ENCODE measurements at places on chromosomes 16 and 17.

GRCh38 chr16:5715155-5715554 is 617.6 kb upstream of the EEF2KMT start:
- no peak for DNase-seq

- no peak for DNase-seq
These were observed 24.4 kb downstream of the CNTROB start for GRCh38 chr17:7956228-7956965.

DNA sequence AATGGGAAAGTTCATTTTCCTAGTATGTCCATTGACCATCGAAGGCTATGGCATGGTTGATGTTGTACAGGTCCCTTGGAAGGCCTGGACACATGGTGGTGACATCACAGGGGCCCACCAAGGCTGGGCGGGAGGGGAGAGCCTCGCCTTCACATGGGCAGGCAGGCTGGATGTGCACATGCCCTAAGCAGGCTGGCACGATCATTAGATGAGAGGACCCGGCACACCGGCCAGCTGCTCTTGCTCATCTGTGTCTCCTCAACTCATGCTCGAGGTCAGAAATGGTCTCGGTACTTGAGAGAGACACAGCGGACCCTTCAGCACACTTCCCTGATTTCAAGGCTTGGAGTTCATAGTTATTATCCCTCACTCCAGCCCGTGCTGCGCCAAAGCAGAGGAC is 416.9 kb upstream of the ZFHX3 start:
- DNase-seq, result no peak

DNA sequence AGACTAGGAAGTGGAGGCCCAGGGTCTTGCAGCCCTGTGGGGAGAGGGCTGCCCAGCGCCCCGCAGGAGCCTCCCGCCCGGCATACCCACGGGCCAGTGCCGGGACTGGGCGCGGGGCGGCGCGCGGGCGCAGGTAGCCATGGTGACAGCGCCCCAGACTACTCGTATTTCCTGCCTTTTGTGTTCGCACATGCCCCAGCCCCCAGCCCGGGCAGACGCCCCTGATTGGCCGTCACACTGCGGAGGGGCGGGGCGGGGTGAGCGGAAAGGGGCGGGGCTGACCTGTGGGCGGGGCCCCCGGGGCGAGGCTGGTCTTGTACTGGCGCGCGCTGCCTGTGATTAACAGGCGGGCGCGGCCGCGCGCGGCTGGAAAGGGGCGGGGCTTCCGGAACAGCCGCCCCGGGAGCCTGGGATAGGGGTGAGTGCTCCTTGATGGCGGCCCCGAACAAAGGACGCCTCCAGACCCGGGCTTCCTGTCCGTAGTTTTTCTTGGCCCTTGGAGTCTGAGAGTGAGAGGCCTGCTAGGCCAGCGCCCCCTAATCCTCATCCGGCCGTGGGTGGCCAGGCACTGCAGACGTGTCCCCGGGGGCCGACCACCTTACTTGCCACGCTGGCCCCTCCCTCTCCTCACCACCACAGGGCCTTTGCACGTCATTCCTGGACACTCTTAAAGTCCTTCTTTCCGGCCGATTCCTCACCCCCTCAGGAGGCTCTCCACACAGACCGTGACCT is 71.0 kb downstream of the RAI1 start:
- peak; percentile 89 for DNase-seq

- peak; percentile 52 for DNase-seq
These were observed 296.2 kb downstream of the SEC14L1 start for GRCh38 chr17:77437017-77437416.

GRCh38 chr16:27303256-27304100 is 10.3 kb upstream of the IL4R start:
- no peak for DNase-seq

- no peak for DNase-seq
These were observed 97.8 kb downstream of the DNAH17 start for GRCh38 chr17:78479369-78479768.

GRCh38 chr17:36935671-36936454 is 1.4 kb upstream of the LHX1 start:
- no peak for DNase-seq

DNA sequence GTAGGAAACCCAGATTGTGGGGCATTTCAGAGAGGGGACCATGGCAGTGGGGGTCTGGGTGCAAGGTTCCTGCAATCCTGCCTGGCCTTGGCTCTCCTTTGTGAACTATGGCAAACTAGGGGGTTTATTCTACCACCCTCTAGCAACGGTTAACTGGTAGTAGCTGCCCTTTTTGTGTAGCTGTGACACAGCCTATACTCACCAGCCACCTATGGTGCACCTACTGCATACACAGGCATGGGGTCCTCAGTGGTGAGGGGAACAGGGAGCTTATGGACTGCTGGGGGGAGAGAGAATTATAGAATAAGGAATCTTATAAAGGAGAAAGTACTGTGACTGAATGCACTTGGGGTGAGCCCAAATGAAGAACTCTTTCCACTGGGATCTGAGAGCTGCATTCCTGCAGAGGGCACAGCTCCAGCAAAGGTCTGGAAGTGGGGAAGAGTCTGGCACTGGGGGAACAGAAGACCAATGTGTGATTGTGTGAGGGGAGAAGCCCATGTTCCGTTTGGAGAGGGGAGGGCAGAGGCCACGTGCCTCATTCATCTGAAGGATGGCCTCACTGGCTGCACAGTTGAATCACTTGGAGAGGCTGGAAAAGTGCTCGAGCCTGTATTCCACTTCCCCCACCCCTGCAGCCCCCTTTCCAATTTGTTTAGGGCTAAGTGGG is 2.1 kb downstream of the MT1X start:
- no peak for DNase-seq
